Frontal cortex (tissue), 4 donors: ENCODE measurements at places on chromosomes 2 and 18. TPM values are rescaled to one million over a fixed set of nuclear protein-coding genes. Genes with fewer than 3 reads are reported as not detected.

- no peak for DNase-seq
These were observed 127.1 kb downstream of the CERS6 start for GRCh38 chr2:168583064-168583709.

- no peak for DNase-seq
These were observed 99.6 kb upstream of the TNP1 start for GRCh38 chr2:216959433-216959832.

DNA sequence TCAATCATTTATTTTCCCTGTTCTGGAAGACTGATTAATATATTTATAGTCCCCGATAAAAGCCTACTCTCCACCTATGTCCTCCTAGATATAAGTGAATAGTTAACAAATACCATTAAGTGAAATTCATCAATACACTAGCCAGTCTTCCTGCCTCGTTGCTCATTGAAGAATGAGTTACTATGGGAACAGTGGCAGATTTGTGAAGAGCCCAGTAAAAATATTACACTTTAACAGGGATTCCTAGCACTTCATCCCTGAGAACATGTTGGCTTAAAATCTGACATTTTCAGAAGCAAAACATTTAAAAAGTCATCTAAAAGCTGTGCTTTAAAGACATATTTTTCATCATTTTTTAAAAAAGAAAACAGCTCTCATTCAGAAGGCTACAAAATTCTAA is 848.7 kb upstream of the NXPH2 start:
- DNase-seq = no peak

GRCh38 chr18:11074889-11075288 is 74.5 kb downstream of the PIEZO2 start:
- DNase-seq = no peak

CPS1 gene
- total RNA-seq = 2.9 TPM

- DNase-seq = no peak
These were observed 2.3 kb downstream of the TMEM182 start for GRCh38 chr2:102764083-102764482.

GRCh38 chr18:60755134-60755533 is 382.6 kb upstream of the MC4R start:
- DNase-seq = no peak

- DNase-seq = no peak
These were observed 109.2 kb upstream of the RAB12 start for GRCh38 chr18:8499810-8500675.

GRCh38 chr2:71939588-71940535 is 207.8 kb downstream of the CYP26B1 start:
- no peak for DNase-seq

DNA sequence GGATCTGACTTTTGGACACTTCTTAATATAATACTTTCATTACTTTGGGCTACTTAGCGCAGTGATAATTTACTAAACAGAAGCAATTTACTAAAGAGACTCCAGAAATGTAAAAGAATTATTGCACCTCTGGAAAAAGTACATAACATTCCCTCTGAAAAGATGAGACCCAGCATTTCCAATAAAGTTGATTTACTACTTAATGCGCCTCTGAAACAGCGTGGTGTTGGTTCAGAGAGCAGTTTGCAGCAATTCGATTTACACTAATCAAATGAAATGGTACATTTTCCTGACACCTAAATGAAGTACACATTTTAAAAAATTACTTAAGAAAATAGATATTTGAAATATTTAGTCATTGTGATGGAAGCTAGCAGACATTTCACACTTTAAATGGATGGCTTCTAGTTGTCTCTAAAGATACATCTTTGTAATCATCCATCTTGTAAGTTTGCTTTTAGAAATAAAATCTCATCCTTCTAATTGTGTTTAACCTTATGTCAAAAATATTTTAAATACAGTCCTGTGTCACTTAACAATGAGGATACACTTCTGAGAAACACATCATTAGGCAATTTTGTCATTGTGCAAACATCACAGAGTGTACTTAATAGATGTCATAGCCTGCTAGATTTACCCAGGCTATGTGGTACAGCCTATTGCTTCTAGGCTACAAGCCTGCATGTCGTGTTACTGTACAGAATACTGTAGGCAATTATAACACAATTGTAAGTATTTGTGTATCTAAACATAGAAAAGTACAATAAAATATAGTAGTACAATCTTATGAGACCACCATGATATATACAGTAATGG is 284.6 kb upstream of the UBE2E3 start:
- DNase-seq = no peak

- DNase-seq = no peak
These were observed 118.3 kb upstream of the CAB39 start for GRCh38 chr2:230594286-230594840.

ITGAV gene
- 37.5 TPM for total RNA-seq

DNA sequence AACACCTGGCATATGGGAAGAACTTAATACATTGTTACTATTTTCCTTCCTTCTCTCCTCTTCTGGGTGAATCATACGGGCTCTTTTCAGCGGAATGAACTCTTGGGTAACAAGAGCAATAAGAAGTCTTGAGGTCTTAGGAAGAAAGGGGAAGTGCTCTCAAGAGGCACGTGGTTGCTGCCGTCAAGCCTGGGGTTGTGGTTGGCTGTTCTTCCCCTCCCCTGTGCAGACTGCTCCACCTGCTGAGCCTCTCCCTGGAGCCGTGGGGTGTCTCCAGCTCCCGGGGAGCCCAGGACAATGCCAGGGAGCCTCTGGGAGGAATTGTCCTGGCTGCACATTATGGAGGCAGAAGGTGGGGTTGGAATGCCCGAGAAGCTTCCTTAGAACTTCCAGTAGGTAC is 19.4 kb downstream of the TOGARAM2 start:
- no peak for DNase-seq
